ENCODE measurements at places on chromosomes 16 and 17.
A peak's percentile ranks its signal among the peaks of the same experiment; 100 is the strongest.

- peak; percentile 64 for DNase-seq
Measured at GRCh38 chr17:18141210-18141803, 32.8 kb downstream of the MYO15A start.

- no peak for DNase-seq
Measured at GRCh38 chr17:66526827-66527226, 224.4 kb downstream of the PRKCA start.

GRCh38 chr16:27636453-27637240 lies 86.7 kb downstream of the KATNIP start:
- DNase-seq, result no peak

- DNase-seq, result no peak
Measured at GRCh38 chr17:31321481-31321880, at the start of gene EVI2A. Gene EVI2A (minus strand): TSS chr17:31321622. CDS start chr17:31319013, 2,609 bp downstream.

- no peak for DNase-seq
Measured at GRCh38 chr16:89275837-89276720, 58.6 kb downstream of the ZNF778 start.

DNA sequence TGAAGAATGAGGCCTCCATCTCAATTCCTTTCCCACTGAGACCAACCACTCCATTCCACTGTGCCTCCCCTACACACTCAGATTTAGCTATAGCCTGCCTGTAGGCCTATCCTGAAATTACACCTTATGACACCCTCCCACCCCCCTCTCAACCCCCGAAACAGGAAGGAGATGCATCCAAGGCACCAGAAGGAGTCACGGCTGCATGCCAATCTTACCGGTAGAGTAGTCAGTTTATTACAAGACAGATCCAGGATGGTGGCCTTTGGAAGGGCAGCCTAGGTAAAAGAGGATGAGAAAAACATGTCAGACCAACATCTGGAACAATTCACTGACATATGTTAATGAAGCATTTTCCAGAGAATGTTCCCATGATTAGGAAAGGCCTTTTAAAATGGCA lies 2.6 kb downstream of the LRRC59 start:
- DNase-seq, result no peak

DNA sequence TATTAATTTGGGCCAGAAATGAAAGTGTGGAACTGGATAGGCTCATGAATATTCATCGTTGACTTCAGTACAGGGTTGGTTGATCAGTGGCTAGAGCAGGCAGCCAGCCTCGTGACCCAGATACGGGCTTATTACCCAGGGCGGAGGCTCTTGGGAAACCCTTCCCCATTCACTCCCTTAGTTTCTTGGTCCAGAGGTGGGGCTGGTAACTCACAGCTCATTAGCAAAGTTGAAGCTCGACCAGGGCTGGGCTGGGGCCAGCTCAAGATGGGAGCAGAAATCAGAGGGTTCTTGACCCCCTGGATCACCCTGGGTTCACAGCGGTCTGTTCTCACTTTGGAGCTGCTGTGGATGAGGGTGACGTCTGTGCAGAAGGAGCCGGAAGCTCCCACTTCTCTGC lies 44.6 kb upstream of the GSE1 start:
- DNase-seq, result no peak

- DNase-seq, result no peak
Measured at GRCh38 chr17:27743281-27743885, 56.9 kb downstream of the NOS2 start.

DNA sequence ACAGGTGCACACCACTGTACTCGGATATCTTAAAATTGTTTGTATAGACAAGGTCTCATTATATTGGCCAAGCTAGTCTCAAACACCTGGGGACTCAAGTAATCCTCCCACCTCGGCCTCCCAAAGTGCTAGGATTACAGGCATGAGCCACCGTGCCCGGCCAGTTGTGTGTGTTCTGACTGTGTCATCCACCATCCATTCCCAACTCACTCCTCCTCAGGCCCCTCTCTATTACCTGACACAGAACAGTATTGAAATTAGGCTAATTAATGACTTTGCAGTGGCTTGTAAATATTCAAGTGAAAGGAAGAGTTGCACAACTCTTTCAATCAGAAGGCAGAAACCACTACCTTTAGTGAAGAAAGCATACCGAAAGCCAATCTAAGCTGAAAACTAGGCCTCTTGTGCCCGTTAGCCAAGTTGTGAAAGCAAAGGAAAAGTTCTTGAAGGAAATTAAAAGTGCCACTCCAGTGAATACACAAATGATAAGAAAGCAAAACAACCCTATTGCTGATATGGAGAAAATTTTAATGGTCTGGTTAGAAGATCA lies 28.7 kb downstream of the GOSR1 start:
- no peak for DNase-seq

GRCh38 chr16:47947723-47948122 lies 208.1 kb downstream of the ABCC12 start:
- DNase-seq, result no peak

- no peak for DNase-seq
Measured at GRCh38 chr17:14353861-14354474, 53.1 kb downstream of the HS3ST3B1 start.

DNA sequence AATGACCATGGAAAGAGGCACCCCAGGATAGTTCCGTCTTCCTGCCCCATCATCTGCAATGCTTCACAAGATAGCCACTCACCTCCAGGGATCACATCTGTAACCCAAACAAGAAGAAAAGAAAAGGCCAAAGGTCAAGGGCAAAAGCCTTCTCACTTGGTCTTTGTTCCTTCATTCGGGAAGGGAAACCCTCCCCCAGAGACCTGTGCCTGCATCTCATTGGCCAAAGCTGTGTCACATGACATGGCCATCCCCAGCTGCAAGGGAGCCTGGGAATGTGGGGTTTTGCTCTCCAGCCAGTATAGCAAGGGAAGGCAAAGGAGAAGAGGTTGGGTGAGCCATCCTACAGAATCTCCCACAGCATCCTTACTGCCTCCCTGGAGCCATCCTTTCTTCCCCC lies 47.9 kb downstream of the NOL11 start:
- DNase-seq, result no peak

DNA sequence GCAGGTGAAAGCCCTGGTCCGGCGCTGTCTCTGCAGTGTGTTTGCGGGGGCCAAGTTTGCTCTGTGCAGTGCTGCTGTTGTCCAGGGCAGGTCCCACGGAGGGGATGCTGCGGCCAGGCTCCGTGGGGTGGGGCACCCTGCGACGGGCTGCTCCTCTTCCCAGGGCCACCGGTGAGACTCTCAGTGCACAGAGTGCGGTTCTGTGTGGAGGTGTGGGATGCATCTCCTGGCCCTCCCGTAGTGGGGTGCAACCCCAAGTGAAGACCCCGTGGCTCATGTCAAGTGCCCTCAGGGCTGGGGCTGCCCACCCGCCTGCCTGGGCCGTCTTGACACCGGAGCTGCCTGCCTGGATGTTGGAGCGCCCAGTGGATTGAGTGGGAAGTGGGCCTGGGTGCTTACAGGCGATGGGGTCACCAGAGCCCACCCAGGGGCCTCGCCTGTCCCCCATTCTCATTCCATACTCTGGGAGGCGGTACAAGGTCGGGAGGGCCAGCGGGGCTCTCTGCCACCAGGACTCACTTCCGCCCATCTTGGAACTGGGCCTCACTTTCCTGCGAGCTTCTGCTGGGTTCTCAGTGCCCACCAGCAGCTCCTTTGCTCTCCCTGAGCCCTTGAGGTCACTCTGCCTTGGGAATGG lies 119.9 kb downstream of the BANP start:
- DNase-seq, result no peak

DNA sequence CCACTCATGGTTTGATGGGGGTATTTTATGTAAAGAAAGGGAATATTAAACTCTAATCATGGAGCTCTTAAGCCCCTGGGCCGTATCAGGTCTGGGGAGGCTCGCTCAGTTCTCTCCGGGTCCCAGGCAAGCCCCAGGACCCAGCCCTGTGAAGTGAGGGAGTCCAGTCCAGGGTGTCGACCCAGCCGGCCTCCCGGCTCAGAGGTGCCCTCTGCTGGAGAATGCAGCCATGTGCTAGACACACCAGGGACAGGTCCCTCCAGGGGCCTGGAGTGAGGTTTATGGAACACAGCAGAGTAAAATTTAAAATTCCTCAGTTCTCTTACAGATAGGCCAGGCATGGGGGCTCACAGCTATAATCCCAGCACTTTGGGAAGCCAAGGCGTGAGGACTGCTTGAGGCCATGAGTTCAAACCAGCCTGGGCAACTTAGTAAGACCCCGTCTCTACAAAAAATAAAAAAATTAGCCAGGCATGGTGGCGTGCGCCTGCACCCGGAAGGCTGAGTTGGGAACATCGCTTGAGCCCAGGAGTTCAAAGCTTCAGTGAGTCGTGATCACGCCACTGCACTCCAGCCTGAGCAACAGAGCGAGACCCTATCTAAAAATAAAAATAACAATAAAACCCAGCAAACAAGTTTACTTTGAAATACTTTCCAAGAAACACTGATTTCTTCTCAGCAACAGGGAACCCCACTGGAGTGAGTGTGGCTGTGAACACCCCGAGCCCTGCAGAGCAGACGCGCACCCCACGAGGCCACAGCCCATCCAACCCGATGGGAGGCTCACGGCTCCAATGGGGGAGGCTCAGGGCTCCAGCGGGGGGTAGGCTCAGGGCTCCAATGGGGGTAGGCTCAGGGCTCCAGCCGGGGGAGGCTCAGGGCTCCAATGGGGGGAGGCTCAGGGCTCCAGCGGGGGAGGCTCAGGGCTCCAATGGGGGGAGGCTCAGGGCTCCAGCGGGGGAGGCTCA lies 72.2 kb downstream of the ZNF778 start:
- peak; percentile 99 for DNase-seq

DNA sequence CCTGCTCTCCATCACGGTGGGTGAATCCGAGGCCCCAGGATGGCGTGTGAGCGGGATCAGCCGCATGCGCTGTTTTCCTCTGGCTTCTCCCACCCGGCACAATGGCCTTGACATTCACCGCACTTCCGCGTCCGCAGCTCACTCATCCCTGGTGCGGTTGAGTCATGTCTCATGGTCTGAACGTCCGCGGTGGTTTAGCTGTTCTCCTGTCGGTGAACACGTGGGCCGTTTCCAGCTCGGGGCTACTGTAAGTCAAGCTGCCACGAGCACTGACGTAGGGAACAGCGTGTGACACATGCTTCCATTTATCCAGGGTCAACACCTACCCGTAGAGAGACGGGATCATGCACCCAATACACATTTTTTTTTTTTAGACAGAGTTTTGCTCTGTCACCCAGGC lies 15.3 kb upstream of the CACNA1H start:
- DNase-seq, result no peak

DNA sequence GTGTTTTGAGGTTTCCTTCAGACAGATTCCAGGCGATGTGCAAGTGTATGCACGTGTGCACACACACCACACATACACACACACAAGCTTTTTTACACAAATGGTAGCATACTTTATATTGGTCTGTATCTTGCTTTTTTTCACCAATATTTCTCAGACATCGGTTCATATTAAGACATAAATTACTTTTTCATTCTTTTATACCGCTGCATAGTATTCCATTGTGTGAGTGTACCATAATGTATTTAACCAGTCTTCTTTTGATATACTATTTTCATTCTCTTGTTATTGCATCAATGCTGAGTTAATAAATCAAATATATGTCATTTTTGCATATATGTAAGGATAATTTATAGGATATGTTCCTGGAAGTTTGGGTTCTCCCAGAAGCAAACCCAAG lies 22.4 kb upstream of the ITGAX start:
- DNase-seq, result no peak

DNA sequence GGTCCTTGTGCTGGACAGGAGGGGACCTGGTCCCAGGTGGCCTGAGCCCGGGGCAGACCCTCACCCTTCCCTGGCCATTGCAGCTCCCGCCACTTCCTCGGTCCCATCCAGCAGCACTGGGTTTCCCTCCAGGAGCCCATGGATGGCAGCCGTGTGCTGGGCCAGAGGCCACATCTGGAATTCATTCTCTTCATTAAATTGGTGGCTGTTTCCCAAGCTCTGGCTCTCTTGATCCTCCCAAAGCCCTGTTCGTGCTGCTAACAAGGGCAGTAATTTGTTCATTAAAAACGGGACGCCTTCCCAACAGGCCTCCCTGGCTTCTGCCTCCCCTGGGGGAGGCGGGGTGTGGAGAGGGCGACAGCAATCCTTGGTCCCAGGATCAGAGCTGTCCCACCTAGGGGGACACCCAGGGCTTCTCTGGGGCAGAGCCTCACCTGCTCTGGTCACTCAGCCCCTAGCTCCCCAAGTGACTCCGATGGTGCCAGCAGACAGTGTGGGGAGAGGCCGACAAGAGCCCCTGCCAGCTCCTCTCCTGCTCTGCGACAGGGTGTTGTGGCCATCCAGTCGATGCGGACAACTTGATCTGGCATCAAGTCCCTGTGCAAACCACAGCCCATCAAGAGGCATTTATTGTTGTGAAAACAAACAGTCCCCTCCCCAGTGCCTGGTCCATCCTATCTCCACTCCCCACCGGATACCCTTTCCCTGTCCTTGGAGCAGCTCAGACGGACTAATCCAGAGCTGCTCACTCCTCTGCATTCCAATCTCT lies 44.0 kb downstream of the SDK2 start:
- no peak for DNase-seq

DNA sequence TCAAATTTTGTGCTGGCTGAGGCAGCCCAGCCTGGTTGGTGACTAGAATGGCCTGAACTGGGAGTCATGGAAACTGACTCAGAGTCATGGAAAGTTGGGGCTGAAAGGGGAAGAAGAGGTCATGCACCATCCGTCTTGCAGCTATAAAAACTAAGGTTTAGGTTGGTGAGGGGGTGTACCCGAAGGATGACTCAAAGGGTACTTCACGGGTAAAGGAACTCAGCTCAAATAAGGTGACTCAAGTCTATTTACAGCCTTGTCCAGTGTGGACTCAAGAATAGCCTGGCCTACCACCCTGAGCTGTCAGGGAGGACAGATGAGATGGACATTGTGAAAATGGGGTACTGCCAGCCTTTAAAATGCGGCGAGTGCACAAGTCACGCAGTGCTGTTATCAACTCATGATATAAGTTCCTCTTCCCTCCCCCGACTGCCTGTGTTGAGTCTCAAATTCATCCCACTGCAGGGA lies 18.6 kb downstream of the CD300LB start:
- no peak for DNase-seq

DNA sequence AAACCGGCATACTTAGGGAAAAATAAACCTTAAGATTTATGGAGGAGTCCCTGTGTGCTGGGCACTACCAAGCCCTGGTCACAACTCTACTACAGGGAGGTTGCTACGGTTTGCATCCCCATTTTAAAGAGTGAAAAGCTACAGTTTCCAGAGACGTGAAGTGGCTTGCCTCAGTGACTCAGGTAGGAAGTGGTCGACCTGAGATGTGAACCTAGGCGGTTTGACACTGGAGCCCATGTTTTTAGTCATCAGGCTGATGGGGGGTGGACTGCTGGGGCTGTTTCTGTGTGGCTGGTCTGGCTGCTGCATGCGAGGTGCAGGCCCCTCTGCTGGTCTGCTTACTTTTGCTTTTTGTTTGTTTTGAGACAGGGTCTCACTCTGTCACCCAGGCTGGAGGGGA lies 6.6 kb downstream of the COX6A2 start:
- no peak for DNase-seq

DNA sequence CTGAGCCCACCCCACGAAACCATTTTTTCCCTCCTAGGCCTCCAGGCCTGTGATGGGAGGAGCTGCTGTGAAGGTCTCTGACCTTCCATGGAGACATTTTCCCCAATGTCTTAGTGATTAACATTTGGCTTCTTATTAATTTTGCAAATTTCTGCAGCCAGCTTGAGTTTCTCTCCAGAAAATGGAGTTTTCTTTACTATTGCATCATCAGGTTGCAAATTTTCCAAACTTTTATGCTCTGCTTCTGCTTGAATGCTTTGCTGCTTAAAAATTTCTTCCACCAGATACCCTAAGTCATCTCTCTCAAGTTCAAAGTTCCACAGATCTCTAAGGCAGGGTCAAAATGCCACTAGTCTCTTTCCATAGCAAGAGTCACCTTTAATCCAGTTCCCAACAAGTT lies 12.9 kb upstream of the MYH4 start:
- no peak for DNase-seq

Measured in A549 (cell line).